ENCODE measurements at places on chromosomes 11 and 22.

DNA sequence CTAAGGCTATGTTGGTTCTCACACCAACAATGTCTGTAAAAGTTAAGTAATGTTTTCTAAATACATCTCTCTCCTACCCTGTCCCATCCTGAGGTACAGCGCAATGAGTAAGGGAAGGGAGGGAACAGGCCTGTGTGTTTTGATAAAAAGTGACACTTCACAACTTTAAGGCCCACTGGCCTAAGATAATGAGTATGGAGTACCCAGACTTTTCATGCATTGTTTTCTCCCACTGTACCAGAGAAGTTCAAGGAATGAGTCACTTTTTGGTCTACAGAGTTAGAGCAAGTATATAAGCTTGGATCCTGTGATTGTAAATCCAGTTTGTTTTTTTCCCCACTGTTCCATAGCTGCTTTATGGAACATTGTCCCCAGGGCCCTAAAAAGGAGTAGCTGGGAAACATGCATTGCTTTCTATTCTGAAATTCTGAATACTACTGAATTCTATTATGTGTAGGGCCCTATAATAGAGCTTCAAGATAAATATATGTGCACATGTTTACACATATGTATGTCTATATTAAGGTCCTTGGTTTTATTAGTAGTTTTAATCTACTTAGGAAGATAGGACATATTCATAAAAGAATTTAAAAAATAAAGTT is 29.8 kb downstream of the KCNE3 start:
- DNase-seq, result no peak

- DNase-seq, result no peak
Measured at GRCh38 chr11:68012044-68012842, 2.1 kb downstream of the ALDH3B1 start.

DNA sequence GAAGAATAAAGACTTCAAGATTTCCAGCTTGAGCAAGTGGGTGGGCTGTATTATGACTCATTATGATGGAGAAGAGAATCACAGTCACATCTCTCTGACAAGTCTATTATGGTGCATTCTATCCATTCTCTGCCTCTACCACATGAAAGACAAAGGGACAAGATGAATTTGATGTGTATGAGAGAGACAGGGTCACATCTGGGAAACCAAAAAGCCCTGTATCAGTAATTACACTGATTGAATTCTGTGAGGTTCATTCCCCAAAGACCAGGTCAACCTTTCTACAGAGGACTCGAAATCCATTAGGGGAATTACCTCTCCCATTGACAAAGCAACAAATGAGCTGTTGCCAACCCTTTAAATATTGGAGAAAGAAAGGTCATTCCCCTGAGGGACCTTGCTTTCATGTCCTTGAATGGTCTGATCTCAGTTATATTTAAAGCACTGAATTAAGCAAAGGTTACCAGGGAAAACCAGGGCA is 109.6 kb downstream of the USP35 start:
- DNase-seq, result no peak

DNA sequence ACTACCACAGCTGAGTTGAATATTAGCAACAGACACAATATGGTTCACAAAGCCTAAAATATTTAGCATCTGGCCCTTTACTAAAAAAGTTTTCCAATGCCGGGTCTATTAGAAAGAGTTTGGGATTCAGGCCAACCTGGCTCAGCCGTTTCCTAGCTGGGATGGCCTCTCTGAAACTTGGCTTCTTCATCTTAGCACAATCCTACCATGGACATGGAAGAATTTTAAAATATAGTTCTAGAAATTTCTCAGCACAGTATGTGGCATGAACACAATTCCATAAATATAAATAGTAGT is 103.8 kb downstream of the RRAS2 start:
- DNase-seq, result no peak
